Stimulated activated CD4-positive, alpha-beta T cell treated with anti-CD3 and anti-CD28 coated beads, TNF-alpha, amount 100 ng/mL, for 4 hours (primary cell): ENCODE measurements at places on chromosomes 4 and X.

DNA sequence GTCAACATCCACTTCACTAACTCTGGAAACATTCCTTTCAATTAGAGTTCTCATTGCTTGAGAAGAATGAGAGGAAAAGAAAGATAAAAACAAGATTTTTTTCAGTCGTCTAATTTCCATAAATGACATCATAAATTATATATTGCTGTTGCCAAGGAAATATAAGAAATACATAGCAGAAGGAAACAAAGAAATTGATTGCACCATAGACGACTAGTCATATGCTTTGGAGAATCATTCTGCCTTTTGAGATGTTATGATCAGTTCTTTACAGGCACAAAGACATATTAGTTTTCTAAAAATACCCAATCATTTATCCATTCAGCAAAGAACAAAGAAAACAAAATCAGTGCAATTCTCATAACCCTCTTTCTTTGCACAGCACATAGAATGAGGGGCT, 672 bp upstream of the C1QTNF7 start:
- DNase-seq, result no peak

DNA sequence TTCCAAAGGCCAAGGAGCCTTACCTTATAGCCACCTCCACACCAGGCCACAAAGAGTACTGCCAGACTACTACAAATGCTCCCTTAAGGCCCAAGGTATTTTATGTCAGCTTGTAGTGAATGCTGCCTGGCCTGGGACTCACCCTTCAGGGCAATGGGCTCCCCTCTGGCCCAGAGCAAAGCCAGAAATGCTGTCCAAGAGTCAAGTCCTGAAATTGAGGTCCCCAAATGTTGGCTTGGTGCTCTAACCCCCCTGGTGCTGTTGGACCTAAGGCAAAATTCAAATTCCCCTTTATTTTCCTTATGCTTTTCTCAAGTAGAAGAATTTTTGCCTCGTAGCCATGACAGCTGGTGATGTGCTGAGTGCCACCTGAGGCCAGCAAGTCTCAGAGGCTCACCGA, 1354.3 kb upstream of the DIAPH2 start:
- no peak for DNase-seq

GRCh38 chrX:43467608-43468234, 188.4 kb upstream of the MAOA start:
- DNase-seq, result no peak

DNA sequence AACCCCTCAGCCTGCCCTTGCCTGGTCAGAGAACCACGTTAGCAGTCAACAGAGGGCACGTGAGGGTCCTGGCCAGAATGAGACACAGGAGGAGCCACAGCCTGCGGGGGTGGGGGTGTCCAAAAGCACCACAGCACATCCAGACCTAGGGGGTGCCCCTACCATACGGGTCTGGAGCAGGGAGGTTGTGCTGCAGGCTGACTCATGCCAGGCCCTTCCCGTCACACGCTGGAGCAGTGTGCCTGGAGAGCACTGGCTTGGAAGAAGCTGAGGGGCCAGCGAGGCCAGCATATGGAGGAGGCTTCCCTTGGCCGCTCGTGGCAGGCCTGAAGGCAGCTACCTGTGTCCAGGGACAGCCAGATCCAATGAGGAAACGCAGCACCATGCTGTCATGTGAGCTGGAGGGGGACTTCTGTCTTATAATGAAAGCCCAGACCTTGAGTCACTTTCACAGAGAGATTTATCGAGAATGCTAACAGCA, 1.5 kb upstream of the IRAK1 start:
- DNase-seq, result no peak

GRCh38 chr4:51923343-51923742, 80.4 kb downstream of the DCUN1D4 start:
- no peak for DNase-seq

GRCh38 chr4:1636490-1637211, 47.5 kb downstream of the FAM53A start:
- DNase-seq, result no peak

- no peak for DNase-seq
Measured at GRCh38 chr4:87375719-87376291, 15.2 kb downstream of the HSD17B11 start.

GRCh38 chr4:148204892-148205291, 237.3 kb downstream of the NR3C2 start:
- DNase-seq, result no peak
